ENCODE measurements at places on chromosomes 13 and 19.

GRCh38 chr19:14408491-14409145, 10.5 kb downstream of the DDX39A start:
- no peak for DNase-seq

DNA sequence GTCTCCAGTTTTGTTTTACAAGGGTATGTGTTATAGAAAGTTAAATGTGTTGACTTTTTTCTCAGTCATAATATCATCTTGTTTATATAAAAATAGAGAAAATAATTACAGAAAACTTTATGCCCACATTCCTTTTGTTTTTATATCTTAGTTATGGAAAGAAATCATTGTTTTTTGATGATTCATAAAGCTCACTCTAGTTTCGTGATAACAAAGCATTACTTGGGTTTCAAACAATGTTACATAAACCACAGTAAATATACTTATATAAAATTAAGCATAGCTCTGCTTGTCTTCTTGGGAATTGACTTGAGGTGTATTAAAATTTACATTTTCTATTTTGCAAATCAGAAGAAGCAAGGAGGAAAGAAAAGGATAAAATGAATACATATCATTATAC, 111.8 kb downstream of the SGCG start:
- no peak for DNase-seq

DNA sequence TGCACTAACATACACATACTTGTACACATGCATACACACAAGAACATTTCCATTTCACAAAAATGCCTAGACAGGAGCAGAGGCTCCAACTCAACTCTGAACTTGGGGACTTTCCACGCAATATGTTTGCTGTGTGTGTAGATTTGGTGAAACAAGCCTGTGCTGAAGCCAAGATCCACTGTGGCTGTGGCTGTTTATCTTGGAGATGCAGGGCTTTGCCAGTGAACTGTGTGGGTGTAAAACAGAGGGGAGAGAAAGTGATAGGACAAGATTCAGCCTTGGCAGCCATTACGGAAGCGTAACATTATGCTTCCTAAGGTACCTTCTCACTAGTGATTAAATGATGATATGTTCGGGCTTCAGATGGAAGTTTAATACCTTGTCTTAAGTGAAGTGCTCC, 73.2 kb upstream of the MBNL2 start:
- DNase-seq, result no peak

- no peak for DNase-seq
These were observed 150.2 kb downstream of the UQCRFS1 start for GRCh38 chr19:29062475-29063435.

DNA sequence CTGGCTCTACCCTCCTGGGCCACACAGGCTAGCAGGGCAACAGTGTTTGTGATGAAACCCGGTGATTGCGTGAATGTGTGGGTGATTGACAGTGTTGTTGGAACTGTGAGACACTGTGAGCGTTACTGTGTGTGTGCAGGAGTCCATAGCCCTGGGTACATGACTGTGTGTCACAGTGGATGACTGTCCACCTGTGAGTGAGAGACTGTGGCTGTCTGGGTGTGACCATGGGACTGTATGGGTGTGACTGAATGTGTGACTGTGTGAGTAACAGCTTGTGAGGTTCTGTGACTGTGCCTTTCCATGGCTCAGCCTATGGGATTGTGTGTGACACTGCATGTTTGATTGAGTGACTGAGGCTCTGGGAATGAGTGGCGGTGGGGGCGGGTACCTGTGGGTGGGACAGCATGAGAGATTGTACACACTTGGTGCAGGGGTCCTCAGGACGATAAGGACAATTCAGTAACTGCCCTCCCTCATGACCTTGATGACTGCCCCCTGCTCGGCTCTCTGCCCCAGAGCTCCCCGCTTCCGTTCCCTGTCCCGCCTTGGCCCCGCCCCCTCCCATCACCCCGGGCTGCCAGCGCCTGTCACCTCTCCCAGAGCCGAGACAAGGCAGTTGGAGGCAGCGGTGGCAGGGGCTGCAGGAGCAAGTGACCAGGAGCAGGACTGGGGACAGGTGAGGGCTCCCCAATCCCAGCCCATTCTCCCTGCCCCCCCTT, at the start of gene GIPR:
TSS of gene GIPR (plus strand) at position 602 of the 722 bp plus-strand sequence. CDS start 1,300 bp downstream, outside the sequence.
- peak; percentile 85 for DNase-seq

DNA sequence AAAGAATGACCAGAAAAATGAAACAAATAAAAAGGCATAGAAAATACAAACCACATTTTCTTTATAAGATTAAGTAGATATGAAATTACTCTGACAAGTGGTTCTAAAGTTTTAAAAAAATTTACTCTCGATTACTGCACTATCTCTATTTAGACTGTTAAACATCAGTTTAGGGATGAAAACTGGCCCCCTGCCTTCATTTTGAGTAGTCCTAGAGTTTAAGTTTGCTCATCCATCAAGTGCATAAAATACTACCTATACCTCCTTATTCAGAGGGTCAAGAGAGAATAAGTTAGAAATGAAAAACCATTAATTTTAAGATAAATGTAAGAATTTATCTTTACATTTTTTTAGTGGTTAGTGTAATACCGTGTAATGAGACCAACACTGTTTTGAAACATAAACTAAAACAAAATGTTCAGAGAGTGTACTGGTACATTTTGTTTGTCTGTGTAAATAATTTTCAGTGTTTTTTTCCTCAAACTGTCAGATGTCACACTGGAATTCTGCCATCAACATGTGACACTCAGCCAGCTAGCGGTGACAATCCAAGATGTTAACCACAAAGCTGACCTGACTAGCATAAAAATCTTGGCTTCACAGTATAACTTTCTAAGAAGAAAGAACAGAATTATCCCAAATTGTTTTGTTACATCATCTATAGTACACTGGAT, 184.8 kb upstream of the PCDH20 start:
- DNase-seq, result no peak

- peak; percentile 11 for DNase-seq
These were observed 58.6 kb upstream of the SPRY2 start for GRCh38 chr13:80399340-80400163.

- DNase-seq, result no peak
These were observed 285.6 kb downstream of the MTUS2 start for GRCh38 chr13:29105779-29106178.

- no peak for DNase-seq
These were observed 5.1 kb downstream of the MYADM start for GRCh38 chr19:53872762-53873161.

- no peak for DNase-seq
These were observed 643.6 kb downstream of the PCDH9 start for GRCh38 chr13:66586489-66586888.

DNA sequence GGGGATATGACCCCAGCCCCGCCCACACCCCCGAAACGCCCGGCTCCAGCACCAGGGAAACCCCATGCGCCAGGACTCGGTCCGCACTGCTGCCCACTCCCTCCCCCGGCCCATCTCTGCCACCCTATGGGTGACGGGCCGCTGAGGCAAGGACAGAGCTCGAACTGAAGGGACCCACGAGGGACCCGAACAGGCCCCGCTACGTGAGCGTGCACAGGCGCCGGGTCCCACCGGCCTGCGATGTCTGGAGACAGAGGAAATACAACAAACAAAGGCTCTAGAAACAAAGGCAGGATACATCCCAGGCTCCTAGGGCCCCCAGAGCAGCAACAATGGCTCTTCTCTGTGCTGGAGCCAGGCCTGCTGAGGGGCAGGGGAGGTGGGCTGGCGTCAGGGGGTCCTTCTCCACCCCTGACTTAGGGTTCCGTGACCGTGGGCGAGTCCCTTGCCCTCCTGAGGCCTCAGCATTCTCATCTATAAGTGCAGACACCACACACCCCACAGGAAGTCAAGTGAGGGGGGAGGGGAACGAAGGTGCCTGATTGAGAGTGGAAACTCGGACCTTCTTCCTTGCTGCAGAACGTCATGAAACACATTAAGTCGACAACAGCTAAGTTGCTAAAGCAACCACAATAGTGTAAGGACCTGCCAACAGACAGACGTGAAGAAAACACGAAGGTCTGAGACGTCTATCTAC, 3.1 kb downstream of the ABHD17A start:
- DNase-seq, result peak; percentile 68

GRCh38 chr13:113327391-113327765, 30.3 kb downstream of the LAMP1 start:
- DNase-seq, result no peak

DNA sequence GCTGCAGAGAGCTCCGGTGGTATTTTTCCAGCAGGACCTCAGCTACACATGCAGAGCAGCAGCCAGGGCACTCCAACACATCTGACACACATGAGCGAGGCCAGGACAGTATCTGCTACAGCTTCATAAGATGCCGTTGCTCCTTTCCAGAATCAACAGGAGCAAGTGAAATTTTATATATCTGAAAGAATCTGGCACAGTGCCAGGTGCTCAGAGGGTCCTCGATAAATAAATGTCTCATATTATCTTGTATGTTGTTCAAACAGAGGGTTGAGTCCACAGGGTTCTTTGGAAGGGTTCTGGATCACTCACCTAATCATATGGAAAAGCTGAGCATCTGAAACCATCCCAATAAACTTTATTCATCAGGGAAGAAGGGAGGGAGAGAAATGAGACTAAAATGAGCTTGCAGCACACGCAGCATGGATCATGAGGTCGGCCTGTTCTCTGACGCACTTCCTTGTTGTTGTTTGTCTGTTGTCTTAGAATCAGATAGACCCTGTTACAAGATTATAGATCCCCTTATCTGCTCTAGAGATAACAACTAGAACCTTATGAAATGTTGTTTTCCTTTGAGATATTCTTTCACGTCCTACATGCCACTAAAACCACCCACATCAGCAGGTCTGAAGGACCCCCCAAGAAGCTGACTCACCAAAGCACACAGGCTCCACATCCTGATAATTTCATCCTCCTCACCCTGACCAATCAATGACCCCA, 3.2 kb upstream of the METTL21C start:
- no peak for DNase-seq

DNA sequence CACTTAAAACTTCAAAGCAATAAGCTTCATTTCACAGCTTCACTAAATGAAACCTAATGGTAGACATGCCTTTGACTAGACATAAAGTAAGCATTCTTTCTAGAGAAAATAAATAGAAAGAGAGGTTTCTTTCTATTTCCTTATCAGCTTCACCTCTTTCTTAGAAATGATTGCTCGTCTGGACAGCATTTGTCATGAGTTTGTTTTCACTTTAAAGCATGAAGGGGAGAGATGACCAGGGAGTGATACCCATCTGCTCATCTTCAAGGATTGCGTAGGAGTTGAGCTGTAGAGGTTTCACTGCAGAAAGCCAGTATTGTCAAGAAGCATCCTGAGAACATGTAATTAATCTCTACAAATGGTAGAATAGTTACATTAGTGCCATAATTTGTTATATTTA, 61.3 kb downstream of the COL4A2 start:
- DNase-seq, result no peak

- DNase-seq, result peak; percentile 67
These were observed 20.4 kb downstream of the MISP start for GRCh38 chr19:771332-771785.
